ENCODE measurements at places on chromosomes 5 and 9. TPM values are rescaled to one million over a fixed set of nuclear protein-coding genes. Genes with fewer than 3 reads are reported as not detected.

DNA sequence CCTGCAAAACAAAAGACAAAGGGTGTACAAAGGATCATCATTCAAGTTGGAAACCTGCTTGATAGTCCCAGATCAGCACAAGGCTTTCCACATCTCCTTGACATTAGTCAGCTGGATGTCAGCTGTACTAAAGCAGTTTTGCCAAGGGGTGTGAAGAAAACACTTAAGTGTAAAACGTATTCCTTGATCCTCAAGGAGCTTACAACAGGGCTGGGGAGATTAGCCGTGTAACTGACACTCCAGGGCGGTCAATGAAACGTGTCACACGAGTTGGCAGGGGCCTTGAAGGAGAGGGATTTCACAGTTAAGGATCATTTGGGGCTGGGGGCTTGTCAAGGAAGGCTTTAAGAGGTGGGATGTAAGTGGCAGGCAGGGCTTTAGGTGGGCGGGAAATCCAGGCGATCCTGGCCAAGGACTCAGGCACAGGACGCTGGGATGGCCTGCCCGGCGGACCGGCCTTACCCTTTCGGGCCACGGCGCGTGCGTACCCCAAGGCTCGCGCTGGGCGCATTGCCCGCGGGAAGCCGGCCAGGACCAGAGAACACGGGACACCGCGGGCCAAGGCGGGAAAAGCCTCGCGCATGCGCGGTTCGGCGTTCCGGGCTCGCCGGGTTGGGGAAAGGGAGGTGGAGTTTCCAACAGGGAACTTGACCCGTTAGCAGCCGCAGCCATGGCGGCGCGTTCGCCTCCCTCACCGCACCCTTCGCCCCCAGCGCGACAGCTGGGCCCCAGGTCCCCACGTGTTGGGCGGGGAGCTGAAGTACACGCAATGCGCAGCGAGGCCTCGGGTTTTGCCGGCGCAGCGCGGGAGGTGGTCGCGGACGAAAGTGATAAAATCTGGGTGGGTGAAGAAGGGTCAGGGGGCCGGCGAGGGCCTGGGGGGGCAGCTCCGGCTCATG lies at the start of gene CNTLN:
TSS of gene CNTLN (plus strand) at position 645 of the 899 bp plus-strand sequence. CDS start at position 671, 26 bp downstream.
- no peak for DNase-seq

GRCh38 chr5:168198359-168198758 lies 93.1 kb upstream of the WWC1 start:
- DNase-seq, result no peak

- DNase-seq, result no peak
Observed at GRCh38 chr5:6096101-6096500, 282.2 kb downstream of the MED10 start.

GRCh38 chr5:18102733-18103132 lies 468.5 kb downstream of the TAF11L14 start:
- DNase-seq, result no peak

DNA sequence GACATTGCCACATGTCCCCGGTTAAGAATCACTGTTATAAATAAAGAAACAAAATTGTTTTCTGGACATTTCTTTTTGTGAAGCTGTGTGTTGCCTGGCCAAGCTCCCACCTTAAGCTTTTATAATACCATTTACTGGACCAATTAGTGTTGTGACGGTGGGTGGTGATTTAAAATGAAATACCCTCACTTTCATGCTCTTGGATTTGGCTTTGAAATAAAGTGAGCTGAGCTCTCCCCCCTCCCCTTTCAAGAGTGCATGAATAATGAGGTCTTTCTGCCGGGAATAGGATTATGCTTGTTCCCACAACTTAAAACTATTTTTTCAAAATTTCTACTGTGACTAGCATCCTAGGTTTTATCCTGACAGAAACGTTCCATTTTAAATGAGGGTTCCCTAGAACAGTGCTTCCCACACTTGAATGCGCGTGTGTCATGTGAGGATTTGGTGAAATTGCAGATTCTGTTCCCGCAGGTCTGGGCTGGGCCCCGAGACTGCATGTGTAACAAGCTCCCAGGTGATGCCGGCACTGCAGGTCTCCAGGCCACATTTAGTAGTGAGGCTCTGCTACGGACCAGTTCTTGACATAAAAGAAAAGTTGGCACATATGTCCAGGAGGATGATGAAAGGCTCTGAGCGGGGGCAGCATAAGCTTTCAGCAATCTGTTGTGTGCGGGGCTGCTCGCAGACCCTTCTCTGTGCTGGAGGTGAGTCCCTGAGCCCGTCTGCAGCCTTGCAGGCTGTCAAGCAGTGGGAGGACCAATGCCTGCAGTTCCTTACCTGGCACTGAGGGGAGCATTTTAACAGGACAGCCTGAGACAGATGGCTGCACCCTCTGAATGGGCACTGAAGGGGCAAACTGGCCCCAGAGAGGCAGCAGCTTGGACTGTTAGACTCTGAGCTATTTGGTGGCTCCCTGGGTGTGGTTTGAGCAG lies 24.4 kb downstream of the IQGAP2 start:
- DNase-seq, result no peak

DNA sequence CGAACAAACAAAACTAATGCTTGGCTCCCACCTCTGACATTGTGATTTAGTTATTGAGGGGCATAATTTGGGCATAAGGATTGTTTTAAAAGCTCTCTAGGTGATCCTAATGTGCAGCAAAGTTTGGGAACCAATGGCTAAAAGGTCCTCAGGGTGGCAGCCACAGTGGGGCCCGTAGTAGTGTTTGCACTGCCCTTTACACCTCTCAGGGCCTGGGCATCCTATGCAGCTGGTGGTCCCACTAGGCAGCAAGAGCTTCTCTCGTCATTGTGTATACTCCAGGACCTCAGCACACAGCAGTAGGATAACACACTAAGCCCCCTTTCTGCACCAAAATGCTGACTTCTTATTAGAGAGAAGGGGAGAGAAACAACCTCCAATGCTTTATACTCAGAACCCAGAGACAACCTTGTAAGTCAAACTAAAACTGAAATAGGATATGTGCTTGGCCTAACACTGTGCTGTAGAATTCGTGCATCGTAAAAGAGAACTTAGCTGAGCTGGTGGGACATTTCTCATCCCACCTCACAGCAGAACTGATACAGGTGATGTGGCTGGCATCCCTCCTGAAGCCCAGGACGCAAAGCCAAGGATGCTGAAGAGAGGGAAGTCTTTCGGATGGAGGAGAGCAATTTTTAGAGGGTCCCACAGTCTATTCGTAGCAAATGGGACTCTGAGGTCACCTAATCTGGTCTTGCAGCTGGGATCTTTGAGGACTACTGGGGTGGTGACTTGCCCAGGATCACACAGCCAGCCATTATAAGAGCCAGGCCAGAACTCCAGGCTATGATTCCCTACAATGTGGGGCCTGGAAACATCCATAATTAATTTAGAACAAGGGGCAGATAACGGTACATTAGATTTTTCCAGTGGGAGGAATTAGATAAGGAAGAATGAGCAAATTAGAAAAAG lies 1.2 kb downstream of the GLRX start:
- DNase-seq, result no peak

DNA sequence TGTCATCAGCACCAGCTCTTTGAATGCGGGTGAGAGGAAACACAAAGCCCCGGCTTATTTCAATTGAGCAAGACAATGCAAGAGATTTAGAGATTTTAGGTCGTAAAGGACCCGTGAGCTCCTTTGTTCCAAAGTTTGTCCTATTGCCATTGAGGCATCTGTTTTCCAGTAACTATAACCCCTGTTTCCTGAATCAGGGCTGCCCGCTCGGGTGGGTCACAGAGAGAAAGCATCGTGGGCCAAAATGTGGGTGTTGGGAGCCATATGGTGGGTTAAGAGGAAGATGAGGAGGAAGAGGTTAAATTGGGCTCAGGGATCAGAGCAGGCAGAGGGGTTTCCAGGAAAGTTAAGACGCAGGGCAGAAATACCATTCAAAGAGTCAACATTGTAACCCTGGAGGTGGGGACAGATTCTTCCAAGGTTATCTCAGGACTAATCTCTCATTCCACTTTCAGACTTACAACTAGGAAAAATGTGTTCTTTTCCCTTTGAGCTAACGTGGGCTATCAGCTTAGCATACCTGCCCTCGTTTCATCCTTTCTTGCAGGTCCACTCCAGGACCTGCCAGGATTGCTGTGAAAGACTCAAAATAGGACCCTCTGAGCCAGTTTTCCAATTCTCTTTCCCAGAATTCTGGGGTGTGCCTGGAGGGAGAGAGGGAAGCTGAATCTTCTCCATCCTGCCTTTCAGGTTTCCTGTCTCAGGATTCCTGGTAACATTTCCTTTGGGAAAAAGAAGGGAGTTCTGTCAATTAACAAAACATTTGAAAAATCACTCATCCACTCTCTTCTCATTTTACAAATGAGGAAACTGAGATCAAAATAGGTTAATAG lies 95.5 kb upstream of the TAF11L2 start:
- DNase-seq, result no peak

DNA sequence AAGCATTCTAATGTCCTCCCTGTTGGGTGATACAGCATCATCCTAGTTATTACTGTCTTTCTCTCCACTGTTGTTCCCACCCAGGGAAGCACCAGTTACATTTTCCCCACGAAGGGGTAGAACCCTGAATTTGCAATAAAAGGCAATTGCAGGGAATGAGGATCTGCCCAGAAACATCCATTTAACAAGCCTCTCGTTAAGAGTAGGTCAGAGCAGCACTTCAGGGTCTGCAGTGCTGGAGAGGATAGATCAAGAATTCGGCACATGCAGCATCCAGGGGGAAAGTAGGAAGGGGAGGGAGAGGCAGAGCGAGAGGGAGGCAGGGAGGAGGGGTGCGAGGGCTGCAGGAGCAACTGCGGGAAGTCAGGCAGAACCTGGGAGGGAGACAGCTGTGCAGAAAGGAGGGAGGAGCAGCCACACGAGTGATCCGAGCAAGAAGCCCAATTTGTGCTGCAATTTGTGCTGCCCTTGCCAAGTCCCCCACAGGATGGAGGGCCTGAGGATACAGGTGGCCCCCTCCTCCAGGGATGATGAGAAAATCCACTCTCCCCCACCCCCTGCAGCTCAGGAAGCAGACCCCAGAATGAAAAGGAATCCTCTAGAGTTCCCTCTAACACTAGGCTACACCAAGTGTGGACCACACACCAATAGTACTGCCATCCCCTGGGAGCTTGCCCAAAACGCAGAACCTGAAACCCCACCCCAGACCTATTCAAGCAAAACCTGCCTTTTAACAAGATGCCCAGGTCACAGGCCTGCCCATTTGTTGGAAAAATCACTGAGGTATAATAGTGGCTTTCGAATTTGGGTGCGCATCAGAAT lies 62.2 kb downstream of the EPB41L4B start:
- DNase-seq, result no peak

DNA sequence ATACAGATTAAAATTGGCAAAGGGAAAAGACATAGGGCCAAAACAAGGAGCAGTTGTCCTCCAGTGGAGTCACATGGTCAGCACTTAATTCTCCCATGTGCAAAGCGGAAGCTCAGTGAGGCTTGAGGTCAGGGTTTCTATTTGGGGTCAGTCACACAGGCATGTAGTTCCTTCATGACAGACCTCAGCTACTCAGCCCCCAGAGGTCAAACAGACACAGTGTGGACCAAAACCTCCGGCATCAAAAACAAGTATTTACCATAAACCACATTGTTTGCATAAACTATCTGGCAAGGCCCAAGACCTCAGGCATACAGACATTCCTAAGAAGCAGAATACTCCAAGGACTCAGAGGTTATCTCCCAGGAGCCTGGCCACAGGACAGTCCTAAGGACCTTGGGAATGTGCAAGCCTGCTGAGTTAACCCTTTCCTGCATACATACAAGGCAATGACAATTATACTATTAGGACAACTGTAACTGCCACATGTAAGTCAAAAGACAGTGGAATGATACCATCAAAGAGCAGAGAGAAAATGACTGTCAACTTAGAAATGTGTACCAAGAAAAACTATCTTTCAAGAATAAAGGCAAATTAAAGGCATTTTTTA lies 28.7 kb upstream of the FNIP1 start:
- DNase-seq, result no peak

DNA sequence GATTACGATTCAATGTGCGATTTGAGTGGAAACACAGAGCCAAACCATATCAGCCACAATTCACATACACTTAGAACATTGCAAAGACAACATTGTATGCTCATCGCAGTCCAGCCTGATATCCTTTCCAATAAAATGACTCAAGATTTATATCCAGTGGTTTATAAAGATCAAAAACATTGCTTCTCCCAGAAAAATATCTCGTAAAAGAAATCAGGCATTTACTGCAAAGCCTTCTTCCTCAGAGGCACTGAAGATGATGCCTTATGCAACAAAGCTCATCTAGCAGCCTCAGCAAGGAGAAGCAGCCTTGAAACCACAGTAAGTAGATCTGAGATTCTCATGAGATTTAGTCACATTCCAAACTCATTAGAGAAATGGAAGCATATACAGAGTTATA lies 523.8 kb downstream of the ELAVL2 start:
- DNase-seq, result no peak

- no peak for DNase-seq
Observed at GRCh38 chr9:38296807-38297206, 95.7 kb upstream of the ALDH1B1 start.

GRCh38 chr9:3549225-3549624 lies 23.4 kb upstream of the RFX3 start:
- DNase-seq, result no peak

DNA sequence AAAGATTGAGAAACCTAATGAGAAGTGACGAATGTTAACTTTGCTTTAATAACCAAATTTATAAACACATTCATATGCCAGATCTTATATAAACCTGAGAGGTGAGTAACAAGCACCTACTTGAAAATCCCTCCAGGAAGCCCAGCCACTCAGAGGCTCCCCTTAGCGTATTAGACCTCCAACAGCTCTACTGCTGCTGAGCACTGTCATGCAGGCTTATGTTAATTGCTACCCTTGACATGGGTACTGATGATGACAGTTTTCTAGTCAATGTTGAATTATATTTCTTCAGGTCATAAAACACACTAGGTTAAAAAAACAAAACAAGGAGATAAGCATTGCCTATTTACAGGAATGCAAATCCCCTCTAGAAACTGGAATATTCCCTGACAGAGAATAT lies 161.2 kb downstream of the MPDZ start:
- no peak for DNase-seq

DNA sequence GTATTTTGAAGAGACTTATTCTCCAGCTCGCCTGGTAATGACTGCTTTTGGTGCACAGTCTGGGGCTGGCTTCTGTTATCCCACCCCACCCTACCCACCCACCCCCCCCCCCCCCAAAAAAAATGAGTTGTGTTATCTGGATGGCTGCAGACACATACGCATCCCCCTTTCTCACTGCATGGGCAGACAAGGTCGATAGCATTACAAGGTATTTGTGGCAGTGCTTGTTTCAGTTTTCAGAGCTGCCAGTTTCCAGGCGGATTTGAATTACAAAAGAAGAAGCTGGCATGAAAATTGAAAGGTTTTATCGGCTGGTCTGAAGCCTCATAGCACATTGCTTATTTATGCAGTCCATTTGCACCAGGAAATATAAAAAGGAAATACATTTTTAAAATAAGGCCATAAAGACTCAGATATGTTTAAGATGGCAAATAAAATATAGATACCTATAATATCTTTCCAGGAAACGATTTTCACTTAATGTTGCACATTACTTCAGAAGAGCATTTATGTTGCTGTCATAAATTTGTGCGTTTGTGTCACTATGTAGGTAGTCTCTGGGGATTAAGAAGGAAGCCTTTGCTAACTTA lies 85.1 kb upstream of the GRHPR start:
- no peak for DNase-seq

- DNase-seq, result no peak
Observed at GRCh38 chr9:84447305-84447704, 106.7 kb upstream of the SLC28A3 start.

The MAST4 gene
- 4.5 TPM for polyA plus RNA-seq

The SPINK1 gene
- not detected for polyA plus RNA-seq

The INSL6 gene
- polyA plus RNA-seq, result not detected

The CCL19 gene
- not detected for polyA plus RNA-seq

Measured in naive thymus-derived CD8-positive, alpha-beta T cell (primary cell).